ENCODE measurements at places on chromosomes 16 and 17. TPM values are rescaled to one million over a fixed set of nuclear protein-coding genes. Genes with fewer than 3 reads are reported as not detected.
A peak's percentile ranks its signal among the peaks of the same experiment; 100 is the strongest.

ZNF469 gene
- total RNA-seq, result 0.67 TPM

NPIPB9 gene
- 4.0 TPM for total RNA-seq

PYDC1 gene
- not detected for total RNA-seq

CPNE7 gene
- total RNA-seq, result 25.7 TPM

ITGA2B gene
- 1.5 TPM for total RNA-seq

FBXL19 gene
- 34.6 TPM for total RNA-seq

KRTAP9-1 gene
- not detected for total RNA-seq

CNTNAP4 gene
- not detected for total RNA-seq

SPATA32 gene
- 0.67 TPM for total RNA-seq

SOX8 gene
- total RNA-seq, result 0.78 TPM

LITAFD gene
- not detected for total RNA-seq

KRTAP3-2 gene
- total RNA-seq, result not detected

DCXR gene
- total RNA-seq, result 145 TPM

GRCh38 chr16:66070140-66070917 is 296.2 kb upstream of the CDH5 start:
- no peak for DNase-seq

- no peak for DNase-seq
Observed at GRCh38 chr17:3802461-3803307, 1.7 kb upstream of the ITGAE start.

DNA sequence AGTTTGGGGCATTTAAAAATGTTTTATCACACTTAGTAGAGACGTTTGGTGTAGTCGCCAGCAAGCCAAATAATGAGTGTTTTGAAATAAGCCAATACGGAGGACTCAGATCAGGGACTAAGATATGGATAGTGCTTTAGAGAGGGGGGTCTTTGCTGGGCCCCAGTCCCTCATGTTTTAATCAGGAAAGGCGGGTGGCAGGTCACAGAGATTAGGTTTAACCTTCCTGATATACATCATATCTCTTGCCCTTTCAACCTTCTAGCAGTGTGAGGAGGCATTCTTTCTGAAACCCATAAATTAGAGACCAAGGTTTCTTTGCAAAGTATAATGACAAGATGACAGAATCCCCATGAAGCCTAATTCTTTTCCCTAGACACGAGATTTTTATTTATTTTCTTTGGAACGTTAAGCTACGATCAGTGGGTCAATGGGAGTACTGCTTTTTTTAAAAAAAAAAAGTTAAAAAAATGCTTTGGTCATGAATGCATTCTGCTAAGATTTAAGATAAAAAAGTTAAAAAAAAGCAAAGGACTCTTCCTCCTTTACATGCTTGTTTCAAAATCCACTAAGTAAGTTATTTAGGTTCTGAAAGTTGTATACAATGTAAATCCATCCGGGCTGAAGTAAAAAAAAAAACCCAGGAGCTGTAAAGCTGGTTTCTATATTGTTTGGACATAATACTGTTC is 572.1 kb upstream of the SALL1 start:
- DNase-seq, result no peak

- DNase-seq, result no peak
Observed at GRCh38 chr17:13581925-13582324, 19.8 kb downstream of the HS3ST3A1 start.

DNA sequence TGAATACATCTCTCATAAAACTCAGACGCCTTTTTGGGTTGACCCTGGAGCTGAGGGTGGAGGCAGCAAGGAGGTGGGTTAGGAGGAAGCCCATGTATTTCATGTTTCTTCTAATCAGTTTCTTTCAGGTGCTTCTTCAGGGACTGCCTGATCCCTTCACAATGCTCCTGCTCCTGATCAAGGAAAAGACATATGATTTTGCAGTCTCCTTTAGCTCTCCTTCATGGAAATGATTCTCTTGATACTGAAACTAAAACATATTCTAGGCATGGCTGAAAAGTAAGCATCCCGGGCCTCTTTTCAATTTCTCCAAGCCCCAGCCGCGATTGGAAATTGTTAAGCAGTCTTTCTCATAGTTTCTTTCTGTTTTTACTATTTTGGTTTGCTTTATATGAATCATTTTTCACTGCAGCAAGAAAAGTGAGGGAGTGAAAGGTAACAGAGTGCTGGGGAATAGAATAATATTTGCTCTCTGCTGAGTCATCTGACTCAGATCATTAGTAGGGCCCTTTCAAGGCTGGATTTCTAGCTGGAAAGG is 730.7 kb downstream of the CDH11 start:
- DNase-seq, result no peak

DNA sequence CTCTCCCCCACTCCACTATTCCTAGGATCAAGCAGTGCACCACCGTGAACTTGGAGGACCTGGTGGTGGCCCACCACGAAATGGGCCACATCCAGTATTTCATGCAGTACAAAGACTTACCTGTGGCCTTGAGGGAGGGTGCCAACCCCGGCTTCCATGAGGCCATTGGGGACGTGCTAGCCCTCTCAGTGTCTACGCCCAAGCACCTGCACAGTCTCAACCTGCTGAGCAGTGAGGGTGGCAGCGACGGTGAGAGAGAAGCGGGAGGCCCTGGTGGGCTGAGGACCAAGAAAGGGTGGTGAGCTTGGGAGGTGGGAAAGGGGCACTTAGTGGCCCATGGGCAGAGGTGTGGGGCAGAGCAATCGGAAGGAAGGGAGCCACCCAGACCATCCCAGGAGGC is 16.6 kb downstream of the ACE start:
- no peak for DNase-seq

DNA sequence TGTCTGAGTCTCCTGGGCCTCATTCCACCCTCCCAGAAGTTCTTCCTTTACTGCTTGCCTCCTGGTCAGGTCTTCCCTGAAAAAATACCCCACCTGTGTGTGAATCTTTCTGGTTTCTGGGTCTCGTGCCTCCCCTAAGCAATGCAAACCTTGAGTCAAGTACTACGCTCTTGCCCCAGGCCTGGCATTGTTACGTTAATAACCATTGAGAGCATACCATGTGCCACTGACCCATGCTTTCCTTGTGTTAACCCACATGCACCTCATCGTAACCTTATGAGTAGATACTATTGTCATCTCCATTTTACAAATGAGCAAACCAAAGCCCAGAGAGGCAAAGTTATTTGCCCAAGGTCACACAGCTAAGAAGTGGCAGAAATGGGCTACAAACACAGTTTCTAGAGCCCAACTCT is 25.4 kb upstream of the TOB1 start:
- DNase-seq, result no peak

GRCh38 chr16:50440531-50440930 is 71.7 kb upstream of the BRD7 start:
- no peak for DNase-seq

DNA sequence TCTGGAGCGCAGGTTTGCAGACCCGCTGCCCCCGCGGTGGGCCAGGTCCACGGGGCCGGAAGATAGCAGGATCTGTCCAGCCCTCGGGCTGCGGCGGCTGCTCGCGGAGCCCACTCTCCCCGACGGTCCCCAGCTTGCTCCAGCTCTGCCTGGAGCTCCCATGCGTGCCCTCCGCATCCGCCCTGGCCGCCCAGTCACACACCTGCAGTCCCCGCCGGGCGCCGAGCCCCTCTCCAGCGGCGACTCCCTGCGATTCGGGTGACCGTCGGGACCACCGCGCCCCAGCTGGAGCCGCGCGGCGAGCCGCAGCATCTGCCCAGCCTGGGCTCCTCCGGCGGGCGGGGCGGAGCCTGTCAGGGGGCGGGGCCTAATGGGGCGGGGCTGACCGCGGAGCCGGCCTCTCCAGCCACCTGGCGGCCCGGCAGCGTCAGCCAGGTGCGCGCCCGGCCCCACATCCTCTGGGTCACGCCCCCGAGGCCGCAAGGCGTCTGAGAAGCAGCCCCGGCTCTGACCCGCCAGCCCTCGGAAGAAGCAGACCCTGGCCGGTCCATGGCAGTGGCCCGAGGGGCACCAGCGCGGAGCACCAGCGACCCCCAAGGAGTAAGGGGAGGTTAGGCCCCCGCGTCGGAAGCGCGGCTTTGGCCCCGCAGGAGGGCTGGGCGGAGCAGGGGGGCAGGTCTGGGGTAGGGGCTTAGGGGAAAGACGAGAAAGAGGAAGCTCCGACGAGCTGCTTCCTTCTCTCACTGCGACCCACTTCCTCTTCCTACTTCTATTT is at the start of gene PIK3R5:
Gene PIK3R5 (minus strand): TSS at position 314 of the 775 bp plus-strand sequence. CDS start 54,213 bp downstream, outside the sequence.
- DNase-seq, result peak; percentile 59

DNA sequence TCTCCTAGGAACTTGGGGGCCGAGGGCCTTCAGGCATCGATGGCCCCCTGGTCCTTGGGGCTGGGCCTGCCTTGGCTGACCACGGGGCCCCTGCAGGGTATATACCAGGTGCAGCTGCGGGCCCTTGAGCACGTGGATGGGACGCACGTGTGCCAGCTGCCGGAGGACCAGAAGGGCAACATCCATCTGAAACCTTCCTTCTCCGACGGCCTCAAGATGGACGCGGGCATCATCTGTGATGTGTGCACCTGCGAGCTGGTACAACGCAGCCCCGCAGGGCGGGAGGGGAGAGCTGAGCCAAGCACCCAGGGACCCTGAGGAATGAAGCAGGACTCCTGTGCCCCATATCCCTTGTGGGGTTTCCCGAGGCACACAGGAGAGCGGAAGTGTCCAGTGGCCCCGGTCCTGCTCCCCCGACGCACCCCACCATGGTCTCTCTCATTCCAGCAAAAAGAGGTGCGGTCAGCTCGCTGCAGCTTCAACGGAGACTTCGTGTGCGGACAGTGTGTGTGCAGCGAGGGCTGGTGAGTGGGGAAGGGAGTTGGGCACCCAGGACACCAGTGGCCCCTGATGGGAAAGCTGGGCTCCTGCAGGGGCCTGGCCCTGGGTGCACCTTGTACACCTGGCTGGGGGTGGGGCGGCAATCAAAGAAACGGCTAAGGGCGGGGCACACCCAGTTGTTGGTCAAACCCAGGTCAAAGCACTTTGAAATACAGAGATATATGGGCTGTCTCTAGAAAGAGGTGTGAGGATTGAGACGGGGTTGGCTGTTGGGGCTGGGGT is 10.6 kb downstream of the ITGB4 start:
- DNase-seq, result no peak

DNA sequence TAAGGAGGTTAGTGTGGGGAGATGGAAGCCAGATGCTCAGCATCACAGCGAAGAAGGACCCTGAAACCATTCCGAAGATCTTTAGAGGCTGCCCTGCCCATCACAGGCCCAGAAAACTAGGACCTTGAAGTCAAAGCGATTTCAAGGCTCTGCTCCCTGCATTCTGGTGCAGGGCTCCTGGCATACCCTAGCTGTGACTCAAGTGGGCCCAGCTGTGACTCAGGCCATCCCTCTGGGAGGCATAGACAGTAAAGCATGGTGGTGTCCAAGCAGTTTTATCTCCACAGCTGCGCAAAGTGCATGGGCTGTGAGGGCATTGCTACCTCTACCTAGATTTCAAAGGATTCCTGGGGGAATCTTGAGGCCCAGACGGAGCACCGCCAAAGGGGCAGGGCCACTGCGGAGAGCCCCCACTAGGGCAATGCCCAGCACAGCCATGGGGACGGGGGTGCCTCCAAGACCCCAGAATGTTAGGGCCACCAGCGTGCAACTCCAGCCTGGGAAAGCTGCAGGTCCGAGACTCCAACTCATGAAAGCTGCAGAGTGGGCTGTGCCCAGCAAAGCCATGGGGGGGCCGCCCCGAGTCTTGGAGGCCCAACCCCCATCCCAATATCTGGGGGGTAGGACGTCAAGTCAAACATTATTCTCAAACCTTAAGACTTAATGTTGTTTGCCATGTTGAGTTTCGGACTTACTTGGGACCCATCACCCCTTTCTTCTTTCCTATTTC is 11.7 kb upstream of the ZNF594 start:
- no peak for DNase-seq

- no peak for DNase-seq
Observed at GRCh38 chr17:73066148-73066884, 26.2 kb downstream of the SLC39A11 start.

- DNase-seq, result no peak
Observed at GRCh38 chr16:1757714-1758461, 13.5 kb downstream of the NME3 start.

GRCh38 chr17:44037471-44037870 is 22.7 kb upstream of the TMEM101 start:
- DNase-seq, result no peak

- no peak for DNase-seq
Observed at GRCh38 chr17:71593078-71593477, 527.7 kb upstream of the SOX9 start.

DNA sequence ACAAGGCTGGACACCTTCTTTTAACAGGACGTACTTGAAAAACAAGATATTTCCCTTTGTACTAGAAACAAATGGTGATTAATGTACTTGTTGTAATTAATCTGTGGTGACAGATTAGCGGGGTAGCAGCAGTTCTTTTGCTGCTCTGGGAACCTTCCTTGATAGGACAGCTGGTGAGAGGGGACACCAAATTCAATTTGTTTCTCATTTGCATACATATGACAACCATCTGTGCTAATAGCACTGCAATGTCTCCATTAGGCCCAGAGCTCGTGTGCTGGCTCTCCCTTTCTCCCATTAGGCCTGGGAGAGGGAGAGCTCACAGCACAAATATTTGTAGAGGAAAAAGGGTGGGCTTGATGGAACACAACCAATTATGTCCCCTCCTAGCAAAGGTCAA is 221.0 kb upstream of the HS3ST3A1 start:
- no peak for DNase-seq

DNA sequence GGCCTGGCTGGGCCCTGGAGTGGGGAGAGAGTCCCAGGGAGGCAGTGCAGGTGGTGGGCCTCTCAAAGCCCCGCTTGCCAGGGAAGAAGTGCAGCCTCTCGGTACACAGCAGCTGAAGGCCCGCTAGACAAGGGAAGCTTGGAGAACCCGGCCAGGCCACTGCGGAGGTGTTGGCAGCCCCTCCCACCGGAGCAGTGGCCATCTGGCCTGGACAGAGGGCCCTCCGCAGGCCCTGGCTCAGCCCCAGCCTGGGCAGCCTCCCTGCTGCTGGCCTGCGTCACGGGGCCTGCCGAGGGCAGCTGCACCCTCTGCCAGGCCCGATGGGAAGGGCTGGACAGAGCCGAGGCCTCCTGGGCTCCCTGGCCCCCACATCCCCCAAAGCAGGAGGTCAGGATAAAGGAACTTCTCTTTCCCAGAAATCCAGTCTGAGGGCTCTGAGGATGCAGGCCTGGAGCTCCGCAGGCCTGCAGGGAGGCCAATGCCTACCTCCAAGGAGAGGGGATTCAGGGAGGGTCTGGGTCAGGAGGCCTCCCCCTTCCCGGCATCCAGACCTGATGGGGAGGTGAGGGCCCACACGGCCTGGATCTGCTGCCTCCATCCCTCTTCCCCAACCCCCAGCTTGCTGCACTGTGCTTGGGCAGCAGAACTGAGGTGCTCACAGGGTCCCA is 4.3 kb downstream of the SPPL2C start:
- no peak for DNase-seq

DNA sequence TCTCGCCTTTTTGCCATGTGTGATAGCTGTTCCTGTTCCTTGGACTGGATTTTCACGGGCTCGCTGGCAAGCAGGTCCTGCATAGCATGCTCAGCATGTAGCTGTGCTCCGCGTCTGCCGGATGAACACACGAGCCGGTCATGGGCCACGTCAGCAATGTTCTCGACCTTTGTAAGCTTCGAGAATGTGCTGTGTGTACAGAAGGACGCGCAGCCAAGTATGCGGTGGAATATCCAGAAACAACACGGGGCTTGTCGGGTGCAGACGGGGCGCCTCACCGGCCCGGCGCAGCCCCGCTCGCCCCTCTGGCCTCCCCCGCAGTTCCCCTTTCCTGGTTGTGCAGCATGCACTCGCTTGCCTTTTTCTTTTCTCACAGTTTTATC is 42.2 kb downstream of the RPTOR start:
- DNase-seq, result no peak

GRCh38 chr16:75262800-75263127 is 11.3 kb upstream of the BCAR1 start:
- no peak for DNase-seq
